ENCODE measurements at places on chromosomes 7 and 10.

DNA sequence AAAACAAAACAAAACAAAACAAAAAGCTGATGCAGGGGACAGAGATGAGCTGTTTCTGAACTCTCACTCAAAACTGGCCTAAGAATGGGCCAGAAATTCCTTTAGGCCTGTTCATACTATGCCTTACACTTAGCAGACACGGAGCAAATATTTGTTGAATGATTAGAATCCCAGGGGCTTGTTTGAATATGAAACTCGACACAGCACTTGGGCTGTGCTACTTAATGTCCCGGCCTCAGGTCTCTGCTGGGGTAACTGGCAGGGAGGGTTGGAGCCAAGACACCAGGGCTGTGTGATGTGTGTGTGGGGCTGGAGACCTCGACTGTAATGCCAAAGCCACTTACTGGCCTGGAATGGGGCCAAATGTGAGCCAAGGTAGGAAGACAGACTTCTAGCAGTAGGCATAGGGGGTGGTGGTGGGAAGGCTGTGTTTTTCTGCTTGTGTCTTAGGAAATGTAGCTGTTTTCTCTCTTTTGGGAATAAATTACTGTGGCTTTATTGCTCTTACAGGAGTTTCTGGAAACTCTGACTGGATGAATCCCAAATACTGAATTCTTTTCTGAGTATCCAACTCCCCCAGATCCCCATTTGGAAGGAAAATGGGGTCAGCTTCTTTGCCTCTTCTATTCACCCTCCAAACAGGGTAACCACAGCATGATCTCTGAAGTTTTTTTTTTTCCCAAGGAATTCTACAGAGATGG, 66.7 kb downstream of the EMX2 start:
- peak; percentile 87 for DNase-seq

GRCh38 chr10:14374745-14375445, 44.2 kb upstream of the FRMD4A start:
- no peak for DNase-seq

DNA sequence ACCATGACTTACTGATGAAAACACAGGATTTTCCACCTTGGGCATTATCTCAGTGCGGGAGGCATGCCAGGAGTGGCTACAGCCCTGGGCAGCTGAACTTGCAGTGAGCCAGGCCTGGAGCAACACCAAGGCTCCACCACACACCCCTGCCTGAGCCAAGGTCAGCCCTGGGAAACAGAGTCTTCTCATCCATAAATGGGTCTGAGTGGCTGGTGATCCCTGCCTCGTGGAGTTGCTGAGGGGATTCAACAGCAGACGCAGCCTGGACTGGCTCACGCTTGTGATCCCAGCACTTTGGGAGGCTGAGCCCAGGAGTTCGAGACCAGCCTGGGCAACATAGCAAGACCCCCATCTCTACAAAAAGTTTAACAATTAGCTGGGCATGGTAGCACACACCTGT, 32.2 kb downstream of the SPOCK2 start:
- no peak for DNase-seq

GRCh38 chr10:131843881-131844284, 56.9 kb upstream of the PPP2R2D start:
- DNase-seq, result no peak

- DNase-seq, result no peak
Measured at GRCh38 chr7:67673861-67674260, 677.2 kb downstream of the TYW1 start.

Measured in iris pigment epithelial cell (primary cell).